ENCODE measurements at places on chromosomes 7 and 10. TPM values are rescaled to one million over a fixed set of nuclear protein-coding genes. Genes with fewer than 3 reads are reported as not detected.

Gene AOAH
- 7.1 TPM for total RNA-seq

Gene NCF1
- 1.8 TPM for total RNA-seq

DNA sequence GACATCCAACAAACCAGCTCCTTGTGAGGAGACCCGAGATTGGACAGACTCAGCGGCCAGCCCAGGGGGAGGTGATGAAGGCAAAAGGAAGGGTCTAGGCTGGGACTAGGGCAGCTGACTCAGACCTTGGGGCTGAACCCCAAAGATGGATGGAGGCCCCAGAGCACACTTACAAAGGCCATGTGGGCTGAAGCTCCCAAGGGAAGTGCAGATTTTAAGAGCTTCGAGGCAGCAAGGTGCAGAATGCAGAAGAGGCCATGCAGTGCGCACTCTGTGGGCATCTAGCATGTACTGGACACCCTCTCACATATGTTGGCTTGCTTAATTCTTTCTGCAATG lies 11.8 kb downstream of the WDFY4 start:
- no peak overlapping the region for H3K4me3 ChIP-seq
- H3K4me1 ChIP-seq = no peaks in the 10 kb centered on the region
- no peak for DNase-seq
- peaks cover 3% of the 10 kb centered on the region for H3K27me3 ChIP-seq
- no peak overlapping the region for H3K27ac ChIP-seq
- H3K36me3 ChIP-seq = no peaks in the 10 kb centered on the region

- H3K4me1 ChIP-seq = no peaks in the 10 kb centered on the region
- DNase-seq = no peak
- no peak overlapping the region for H3K4me3 ChIP-seq
- no peak overlapping the region for H3K27ac ChIP-seq
- peaks cover 4% of the 10 kb centered on the region for H3K27me3 ChIP-seq
- no peaks in the 10 kb centered on the region for H3K36me3 ChIP-seq
Measured at GRCh38 chr10:123518765-123519164, 147.4 kb upstream of the GPR26 start.

- no peak for DNase-seq
- H3K4me3 ChIP-seq = no peak overlapping the region
- no peaks in the 10 kb centered on the region for H3K4me1 ChIP-seq
Measured at GRCh38 chr7:17559388-17559787, 260.9 kb downstream of the AHR start.

GRCh38 chr7:3193379-3194120 lies 107.5 kb upstream of the SDK1 start:
- H3K36me3 ChIP-seq = no peaks in the 10 kb centered on the region
- H3K4me3 ChIP-seq = no peak overlapping the region
- DNase-seq = no peak
- no peak overlapping the region for H3K27ac ChIP-seq

Measured in activated naive CD8-positive, alpha-beta T cell treated with anti-CD3 and anti-CD28 coated beads for 36 hours (primary cell).